Daoy (cell line): ENCODE measurements at places on chromosomes 7 and 10.

DNA sequence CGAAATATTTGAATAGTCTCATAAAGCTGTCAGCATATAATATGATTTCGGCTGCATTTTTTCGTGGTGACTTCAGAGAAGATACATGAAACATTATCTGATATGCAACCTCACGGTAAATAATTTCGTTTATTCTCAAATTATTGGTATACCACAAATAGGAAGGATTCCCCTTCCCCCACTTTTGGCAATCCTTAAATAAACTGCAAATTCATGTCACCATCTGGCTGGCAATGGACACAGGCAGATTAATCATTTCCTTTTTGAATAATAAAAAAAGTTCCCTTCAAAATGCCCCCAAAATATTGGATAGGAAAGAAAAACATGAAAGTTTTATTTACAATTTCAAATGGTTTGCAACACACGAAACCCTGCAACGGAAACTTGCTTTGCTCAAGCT is 234.5 kb upstream of the MEOX2 start:
- DNase-seq: no peak

GRCh38 chr7:106775552-106775936 is 89.5 kb upstream of the PIK3CG start:
- DNase-seq: peak; percentile 87

DNA sequence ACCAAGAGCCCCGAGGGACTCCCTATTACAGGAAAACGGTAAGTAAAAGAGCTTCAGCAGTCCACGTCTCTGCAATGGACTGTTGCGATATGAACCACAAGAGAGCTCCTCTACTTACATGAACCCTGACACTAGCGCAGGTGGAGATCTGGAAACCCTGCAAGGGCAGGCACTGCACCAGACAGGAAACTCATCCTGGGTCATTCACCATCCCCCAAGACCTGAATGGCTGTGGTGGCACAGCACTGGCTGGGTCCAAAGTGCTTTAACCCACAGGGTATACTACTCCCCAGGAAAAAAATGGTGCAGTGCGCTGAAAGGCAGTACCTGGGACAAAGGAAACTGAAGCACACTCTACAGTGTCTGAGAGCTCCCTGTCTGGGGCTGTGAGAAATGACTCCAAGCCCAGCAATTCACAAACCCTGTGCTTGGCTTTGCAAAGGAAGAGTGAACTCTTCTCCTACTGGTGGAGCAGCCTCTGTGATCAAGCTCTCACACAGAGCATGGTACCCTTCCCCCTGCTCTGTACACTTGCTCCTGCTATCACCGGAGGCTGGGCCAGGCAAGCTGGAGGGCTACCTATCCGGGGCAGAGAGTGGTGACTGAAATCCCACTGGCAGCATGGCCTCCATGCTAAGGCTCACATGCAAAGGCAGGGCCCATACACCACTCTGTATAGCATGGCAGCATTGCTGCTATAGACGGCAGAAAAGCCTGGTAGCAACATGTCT is 44.9 kb downstream of the HIBADH start:
- no peak for DNase-seq

DNA sequence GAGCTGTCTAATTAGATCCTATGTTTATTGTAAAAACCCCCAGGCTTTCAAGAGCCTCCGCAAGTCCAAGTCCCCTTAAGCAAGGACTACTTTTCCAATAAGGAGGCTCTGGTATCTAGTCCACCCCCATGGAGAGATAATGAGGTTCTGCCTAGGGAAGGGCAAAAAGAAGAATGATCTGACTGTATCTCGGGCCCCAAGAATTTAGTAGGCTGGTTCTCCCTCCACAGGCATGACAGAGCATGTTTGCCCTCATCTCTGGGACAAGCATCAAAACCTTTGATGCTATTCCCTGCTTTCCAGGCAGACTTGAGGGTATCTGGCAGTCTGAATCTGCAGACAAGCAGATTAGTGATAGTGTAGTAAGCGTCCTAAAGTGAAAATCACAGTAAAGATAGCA is 19.0 kb downstream of the ABCB1 start:
- DNase-seq: no peak

DNA sequence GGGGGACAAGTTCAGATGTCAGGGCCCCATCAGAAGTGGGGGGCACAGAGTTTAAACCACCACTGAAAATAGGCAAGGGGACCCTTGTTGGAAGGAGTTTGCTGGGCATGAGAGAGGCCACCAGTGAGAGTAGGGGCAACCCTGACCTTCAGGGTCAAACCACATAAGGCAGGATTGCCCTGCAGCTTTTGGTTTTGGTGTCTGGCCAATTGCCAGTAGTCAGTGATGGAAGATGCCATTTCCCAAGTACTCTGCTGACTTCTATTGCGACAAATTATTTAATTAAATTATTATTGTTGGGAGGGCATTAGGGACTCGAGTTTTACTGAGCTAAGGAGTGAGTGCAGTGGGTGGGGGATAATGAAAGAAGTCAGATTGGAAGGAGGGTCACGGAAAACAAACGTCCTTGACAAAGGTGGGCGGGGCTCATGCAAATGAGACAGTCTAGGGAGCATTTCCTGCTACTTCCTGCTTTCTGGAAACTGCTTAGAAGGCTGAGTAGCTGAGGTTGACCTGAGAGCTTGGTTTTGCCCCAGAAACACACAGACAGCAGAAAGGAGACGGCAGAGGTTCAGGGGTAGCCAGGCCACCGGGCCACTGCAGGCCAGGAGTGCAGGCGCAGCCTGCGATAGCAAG is 74.2 kb upstream of the ANLN start:
- DNase-seq: no peak

DNA sequence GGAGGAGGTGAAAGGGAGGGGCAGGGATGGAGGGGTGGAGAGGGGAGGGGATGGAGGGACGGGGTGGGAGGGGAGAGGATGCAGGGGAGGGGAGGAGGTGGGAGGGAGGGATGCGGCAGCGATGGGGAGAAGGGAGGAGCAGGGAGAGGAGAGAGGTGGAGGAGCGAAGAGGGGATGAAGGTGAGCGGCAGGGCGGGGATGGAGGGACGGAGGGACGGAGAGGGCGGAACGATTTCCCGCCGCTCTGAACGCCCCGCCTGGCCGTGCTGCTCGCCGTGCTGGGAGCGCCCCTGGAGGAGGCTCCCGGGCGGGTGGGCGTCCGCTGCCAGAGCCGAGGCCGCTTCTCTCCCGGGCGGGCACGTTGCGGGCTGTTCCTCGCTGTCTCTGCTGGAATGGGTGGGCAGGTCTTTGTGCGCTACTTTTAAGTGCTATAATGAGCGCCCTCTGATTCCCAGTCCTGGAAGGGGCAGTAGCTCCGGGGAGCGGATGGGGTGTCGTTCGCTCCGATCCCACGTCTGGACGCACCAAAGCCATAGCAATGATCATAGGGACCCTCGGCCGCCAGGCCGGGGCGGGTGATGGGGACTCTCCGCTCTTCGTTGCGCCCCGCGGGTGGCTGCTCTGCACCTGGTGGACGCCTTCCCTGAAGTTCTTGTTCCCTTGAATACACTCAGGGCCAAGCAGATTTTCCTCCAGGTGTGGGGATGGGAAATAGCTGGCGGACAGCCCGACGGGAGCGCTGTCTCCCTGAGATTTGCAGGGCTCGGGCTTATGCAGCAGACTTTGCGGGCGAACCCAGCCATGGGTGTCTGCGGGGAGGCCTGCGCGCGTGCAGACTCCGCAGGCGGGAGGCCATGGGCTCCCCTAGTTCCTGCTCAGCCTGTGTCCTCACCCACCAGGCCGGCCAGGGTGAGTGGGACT is 81.1 kb upstream of the CPXM2 start:
- DNase-seq: peak; percentile 23

- DNase-seq: no peak
These were observed 85.9 kb downstream of the LSMEM1 start for GRCh38 chr7:112566442-112567324.

GRCh38 chr7:150432915-150433892 is 17.2 kb upstream of the GIMAP8 start:
- DNase-seq: no peak

DNA sequence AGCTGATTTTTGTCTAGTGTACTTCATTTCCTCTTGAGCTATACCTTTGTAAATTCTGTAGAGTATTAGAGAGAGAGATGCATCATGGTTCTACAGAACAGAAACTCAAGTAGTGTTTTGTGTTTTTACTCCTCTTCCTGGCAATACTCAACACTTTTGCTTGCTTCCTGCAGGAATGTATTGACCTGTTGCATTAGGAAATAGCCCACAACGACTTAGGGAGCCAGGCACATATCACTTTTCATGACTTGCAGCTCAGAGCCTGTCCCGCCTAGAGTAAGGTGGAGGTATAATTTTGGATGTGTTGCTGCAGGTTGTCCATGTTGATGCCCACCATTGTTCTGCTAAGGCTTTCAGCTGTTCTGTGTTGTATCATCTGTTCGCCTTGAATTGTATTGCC is 216.3 kb downstream of the SDK1 start:
- no peak for DNase-seq

DNA sequence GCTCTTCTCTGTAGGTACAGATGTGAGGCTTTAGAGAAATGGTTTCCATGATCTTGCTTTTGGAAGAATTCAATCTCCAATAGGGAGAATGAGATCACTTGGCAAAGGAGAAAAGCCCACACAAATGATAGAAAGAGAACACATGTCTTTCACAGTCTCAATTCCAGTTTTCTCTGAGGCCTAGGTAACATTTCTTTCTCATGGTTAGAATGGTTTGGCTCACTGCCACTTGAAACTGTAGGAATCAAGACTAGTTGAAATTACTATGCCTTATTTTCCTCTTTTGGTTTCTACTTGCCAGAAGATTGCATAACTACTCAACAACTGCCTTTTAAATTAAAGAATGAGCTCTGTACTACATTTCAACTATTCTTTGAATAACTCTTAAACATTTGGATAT is 276.5 kb upstream of the TEX47 start:
- no peak for DNase-seq

DNA sequence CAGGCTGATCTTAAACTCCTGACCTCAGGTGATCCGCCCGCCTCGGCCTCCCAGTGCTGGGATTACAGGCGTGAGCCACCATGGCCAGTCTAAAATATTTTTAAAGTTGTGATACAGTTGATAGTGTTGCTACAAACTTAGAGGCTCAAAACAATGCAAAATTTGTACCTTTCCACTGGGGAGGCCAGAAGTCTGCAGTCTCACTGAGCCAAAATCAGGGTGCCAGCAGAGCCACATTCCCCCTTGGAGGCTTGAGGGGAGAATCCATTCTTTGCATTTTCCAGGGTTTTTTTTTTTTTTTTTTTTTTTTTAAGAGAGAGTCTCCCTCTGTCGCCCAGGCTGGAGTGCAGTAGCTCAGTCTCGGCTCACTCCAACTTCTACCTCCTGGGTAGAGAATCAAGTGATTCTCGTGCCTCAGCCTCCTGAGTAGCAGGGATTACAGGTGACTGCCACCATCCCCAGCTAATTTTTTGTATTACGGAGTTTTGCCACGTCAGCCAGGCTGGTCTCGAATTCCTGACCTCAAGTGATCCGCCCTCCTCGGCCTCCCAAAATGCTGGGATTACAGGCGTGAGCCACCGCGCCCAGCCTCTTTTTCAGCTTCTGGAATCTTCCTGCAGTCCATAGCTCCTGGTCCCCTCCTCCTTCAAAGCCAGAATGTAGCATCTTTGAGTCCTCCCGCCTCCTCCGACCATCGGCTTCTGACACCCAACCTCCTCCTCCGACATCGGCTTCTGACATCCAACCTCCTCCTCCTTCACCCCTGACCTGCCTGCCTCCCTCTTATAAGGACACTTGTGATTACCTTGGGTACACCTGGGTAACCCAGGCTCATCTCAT is 37.2 kb downstream of the KLRG2 start:
- no peak for DNase-seq

- DNase-seq: no peak
These were observed 137.5 kb downstream of the DLG5 start for GRCh38 chr10:77789016-77789415.

- no peak for DNase-seq
These were observed 32.7 kb upstream of the ZNF438 start for GRCh38 chr10:31064348-31064747.

GRCh38 chr7:13990319-13990983 is 985 bp upstream of the ETV1 start:
- DNase-seq: peak; percentile 75

- DNase-seq: no peak
These were observed 233.7 kb downstream of the PTEN start for GRCh38 chr10:88097092-88097516.

DNA sequence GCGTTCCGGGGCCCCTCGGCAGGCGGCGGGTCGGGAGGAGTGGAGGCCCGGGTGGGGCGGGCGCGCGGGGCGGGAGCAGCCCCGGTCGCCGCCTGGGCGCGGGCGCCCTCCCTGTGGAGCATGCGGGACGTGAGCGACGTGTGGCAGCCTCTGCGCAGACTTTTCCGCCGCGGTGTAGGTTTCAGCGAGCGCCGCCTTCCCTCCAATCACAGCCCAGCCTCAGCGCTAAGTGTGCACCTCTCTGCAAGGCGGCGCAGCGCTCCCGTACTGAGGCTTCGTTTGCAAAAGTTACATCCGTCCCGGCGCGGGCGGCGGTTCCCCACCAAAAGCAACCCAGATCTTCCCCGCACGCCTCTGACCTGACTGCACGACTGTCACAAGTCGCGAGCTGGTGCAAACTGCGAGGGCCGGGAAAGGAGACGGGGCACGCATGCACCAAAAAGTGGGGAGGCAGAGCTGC is 1.2 kb upstream of the PFKFB3 start:
- DNase-seq: peak; percentile 60

- peak; percentile 34 for DNase-seq
These were observed 81.3 kb downstream of the CDK6 start for GRCh38 chr7:92754919-92755581.

DNA sequence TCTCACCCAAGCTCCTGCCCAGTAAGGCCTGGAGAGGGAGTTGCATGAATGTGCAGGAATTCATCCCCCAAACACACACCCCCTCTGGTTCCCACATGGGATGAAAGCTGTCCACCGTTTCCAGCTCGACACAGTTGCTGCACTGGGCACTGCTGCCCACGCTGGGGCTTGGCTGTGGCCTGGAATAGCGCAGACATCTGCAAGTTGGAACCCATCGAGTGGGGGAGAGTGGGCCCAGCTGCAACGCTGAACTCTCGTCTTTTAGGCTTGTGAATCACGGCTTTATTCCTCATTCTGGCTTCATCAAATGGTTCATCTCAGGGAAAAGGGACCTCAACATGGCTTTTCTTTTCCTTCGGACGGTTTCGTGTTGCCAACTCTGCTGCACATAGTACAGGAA is 264.7 kb downstream of the DNAJB6 start:
- no peak for DNase-seq

DNA sequence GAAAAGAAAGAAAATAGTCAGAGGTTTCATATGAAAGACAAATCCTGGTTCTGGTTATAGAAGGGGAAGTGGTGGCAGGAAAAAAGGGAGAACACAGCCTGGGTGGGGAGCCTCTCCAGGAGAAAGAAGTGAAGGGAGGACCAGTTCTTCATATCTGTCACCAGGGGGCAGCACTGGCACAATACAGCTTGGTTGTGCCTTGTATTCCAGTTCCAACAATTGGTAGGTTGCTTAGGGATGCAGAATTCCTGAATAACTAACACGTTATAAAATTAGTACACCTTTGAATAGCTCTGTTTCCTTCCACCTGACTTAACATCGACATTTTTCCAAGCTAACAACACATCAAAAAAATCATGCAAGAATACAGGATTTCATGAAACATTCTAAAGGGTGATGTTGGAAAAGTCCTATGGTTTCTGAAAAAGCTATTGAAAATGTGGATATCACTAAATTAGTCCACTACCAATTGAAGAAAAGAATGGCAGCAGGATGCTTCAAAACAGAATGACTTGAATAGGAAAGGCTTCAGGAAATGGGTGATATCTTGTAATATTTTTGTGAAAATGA is 52.9 kb downstream of the CYP26A1 start:
- peak; percentile 8 for DNase-seq
